Stimulated activated memory B cell treated with anti-CD40 and anti-IgM and Interleukin-4, amounts not matched to agents 10 μg/mL and 1 μg/mL and 100 μg/mL, for 72 hours (primary cell): ENCODE measurements at places on chromosomes 7 and 10.

GRCh38 chr7:111012799-111013675, 77.9 kb upstream of the LRRN3 start:
- ATAC-seq = peak; percentile 90

GRCh38 chr7:120165227-120165626, 107.7 kb upstream of the KCND2 start:
- ATAC-seq = no peak

DNA sequence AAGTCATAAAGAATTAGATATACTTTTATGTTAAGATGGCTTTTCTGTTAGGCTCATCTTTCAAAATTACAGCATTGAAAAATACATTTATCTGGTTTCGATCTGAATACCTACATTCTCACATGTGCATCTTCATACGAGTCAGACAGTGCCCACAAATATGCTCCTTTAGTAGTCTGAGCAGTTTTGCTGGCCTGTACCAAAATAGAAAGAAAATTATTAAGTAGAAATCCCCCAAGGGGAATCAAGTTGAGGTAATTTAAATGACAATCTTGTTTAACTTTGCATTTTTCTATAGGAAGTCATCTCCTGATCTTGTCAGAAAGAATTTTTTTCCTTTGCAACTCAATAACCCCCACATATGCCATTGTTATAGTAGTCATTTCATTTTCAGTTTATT, 287.4 kb upstream of the SEMA3D start:
- ATAC-seq = no peak

DNA sequence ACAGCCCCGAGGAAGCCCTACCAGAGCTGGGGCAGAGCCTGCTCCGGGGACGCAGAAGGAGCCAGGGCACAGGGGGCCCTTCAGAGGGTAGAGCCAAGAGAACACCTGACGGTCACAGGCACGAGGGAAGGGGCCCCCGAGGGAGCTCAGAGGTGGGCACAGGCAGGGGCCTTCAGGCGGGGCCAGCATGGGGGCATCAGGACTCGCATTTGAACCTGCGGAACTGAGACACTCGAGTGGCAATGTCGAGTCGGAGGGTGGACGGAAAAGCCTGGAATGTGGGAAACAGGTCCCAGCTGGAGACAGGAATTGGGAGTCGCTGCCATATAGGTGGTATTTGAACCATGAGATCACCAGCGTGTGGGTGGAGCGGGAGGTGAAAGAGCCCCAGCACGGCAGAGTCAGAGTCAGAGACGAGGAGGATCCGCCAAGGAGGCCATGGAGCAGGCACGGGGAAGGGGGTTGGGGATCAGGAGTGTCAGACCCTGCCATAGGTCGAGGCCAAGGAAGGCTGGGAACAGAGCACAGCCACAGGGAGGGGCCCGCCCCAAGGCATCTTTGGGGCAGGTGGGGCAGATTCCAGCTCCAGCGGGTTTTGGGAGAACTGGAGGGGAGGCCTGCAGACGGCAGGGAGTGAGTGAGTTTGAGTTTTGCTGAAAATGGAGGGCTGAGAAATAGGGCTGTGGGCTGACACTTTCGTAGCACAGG, 13.8 kb downstream of the STK32C start:
- no peak for ATAC-seq

DNA sequence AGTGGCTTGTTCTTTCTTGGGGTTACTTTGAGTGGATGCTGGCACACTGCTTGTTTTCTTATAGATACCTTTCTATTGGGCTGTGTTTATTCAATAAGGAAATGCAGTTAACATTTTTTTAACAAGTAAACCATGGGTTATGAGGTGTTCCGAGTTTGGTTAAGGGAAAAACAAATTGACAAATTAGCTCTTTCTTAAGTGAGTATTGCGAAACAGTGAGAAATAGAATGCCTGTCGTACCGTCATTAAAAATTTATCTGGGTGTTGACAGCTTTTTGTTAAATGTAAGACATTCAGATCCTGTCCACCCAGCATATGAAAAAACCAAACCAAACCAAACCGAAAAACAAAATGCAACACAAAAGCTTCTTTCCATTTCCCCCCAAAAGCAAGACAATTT, 6.2 kb downstream of the CUX1 start:
- ATAC-seq = no peak

DNA sequence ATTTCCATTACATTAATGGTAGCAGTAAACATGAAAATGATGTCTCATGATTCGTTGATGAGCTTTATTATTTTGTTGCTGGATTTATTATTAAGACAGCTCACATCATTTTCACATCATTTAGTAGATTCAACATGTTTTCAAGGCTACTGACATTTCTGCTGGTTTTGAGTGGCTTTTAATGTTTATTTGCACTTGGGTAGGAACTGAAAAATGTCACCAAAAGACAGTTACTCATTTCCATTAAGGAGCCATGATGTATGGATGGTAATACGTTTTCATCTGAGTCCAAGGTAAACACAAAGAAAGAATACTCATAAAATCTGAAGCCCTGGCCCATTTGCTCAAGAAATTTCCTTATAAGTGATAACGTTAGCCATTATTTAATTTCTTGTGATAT, 14.8 kb downstream of the PDK4 start:
- no peak for ATAC-seq

- no peak for ATAC-seq
Measured at GRCh38 chr7:361680-362401, 71.9 kb downstream of the FOXL3 start.

- no peak for ATAC-seq
Measured at GRCh38 chr7:77544518-77544917, 7.4 kb downstream of the PTPN12 start.

GRCh38 chr7:94052398-94053180, 48.4 kb upstream of the BET1 start:
- ATAC-seq = peak; percentile 61

DNA sequence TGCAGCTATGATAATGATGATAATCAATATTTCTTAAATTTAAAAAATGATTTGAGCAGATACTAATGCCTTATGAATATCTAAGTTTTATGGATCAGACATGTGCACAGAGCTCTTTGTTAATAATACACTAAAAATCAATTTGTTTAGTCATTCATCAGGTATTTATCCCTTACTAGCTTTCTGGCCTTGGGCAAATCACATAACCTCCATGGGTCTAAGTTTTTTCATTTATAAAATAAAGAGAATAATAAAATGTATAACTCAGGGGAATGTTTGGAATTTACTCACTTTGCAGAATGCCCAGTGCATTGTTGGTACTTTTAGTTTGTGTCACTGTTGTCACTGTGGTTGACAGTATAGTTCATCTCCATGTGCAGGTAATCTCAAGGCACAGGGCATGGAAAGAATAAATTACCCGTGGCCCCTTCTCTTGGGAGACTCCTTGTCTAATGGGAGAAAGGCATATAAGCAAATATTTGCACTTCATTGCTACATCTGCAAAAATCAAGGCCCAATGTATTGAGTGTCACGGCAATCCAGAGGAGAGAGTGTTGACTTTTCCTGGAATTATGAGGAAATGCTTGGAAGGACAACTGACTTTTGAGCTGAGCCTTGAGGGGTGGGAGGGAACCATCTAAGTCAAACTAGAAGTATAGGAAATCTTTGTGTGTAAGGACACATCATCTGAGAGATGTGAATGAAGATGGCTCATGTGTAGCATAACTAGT, 64.7 kb upstream of the CTTNBP2 start:
- no peak for ATAC-seq

DNA sequence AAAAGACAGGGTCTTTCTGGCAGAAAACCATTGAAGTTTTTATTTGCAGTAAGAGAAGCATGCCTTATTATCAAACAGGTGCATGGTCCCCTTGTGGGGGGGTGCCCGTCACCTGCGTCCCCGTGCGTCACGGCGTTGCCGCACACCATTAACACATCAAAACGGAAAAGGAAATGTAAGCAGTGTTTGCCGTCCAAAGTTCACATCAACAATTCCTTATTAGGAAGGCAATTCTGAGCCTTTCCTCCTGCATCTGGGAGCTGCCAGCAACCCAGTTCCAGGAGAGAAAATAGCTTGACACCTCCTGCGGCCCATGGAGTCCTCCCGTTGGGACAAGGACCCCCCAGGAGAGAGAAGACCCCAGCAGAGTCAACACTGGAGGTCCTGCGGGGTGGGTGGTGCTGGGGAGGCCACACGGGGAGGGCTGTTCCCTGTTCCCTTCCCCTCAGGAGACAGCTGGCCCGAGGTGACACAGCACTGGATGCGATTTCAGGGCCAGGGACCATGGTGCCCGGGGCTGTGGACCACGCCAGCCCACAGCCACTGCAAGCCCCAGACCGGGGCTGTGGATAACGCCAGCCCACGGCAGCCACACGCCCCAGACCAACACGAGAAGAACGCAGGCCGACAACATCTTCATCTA, 39.5 kb downstream of the DIP2C start:
- no peak for ATAC-seq

- ATAC-seq = peak; percentile 28
Measured at GRCh38 chr7:100720671-100721504, 620 bp downstream of the EPO start.

DNA sequence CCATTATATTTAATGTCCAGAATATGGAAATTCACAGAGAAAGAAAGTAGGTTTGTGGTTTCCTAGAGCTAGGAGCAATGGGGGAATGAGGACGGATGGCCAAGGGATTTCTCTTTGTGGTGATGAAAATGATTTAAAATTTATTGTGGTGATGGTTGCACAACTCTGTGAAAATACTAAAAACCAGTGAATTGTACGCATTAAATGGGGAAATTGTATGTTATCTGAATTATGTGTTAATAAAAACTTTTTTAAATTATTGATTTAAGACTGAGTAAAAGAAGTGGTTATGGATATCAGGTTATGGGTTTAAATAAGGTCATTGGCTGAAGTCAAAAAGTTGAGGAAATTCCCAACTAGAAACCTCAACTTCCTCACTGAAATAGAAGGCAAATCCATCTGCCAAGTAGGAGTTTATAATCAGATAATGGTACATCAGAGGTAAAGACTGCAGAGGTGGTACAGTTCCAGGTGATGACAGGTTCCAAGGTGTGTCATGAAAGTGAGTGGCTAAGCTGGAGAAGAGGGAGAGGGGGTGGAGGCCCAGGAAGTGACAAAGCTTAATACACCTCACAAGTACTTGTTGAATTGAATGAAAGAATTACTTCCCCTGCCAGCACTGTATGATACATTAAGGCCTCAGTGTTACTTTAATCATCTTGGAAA, 68.9 kb upstream of the CCDC71L start:
- ATAC-seq = no peak

GRCh38 chr7:139490130-139490529, 6.7 kb upstream of the KLRG2 start:
- no peak for ATAC-seq

DNA sequence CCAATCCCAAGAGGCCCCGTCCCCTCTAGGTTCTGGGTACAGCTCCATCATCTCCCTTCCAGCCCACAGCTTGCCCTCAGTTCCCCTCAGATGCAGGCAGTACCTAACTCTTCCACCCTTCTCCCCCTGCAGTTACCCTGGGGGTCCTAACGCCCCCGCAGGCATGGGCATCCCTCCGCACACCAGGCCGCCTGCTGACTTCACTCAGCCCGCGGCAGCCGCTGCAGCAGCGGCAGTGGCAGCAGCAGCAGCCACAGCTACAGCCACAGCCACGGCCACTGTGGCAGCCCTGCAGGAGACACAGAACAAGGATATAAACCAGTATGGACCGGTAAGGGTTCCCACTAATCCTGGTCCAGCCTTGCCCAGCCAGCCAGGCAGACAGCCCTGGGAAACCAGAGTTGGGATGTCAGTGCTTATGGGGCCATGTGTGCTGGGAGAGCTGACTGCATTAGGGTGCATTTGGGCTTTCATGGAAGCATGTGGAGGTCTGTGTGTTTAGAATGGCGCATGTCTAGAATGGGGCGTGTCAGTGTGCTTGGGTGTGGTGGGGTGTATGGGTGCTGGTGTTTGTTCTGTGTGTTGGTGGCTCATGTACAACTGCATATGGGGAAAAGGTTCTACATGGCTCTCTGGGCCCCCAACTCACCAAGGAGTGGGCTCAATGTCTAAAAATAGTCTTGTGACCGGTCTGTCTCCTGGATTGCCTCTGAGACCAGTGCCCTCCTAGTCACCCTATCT, 55.1 kb upstream of the PPIF start:
- ATAC-seq = no peak

DNA sequence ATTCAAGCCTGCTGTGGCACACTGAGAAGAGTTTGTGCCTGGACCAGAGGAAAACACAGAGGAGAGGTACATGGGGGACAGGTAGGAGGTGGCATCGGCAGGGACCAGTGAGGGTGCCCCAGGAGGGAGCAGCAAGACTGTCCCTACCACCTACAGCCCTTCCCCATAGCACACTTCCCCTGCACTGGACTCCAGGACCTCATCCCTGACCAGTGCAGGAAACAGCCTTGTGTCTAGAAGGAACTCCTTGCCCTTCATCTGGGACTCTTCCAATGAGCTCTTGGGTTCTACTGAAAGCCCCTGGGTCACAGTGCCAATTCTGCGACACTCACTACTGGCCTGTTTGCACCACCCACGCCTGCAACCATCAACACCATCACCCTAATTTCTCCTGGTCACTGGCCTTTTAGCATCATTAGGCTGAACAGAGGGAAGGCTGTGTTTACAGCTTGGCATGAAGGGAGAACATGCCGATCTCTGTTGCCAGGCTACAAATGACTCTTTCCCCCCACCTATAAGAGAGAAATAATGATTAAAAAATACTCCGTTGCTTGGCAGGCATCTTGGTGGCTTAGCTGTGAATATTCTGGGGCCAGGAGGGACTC, 371.9 kb upstream of the ZMIZ1 start:
- ATAC-seq = no peak
